Posterior cingulate gyrus (tissue), 11 donors: ENCODE measurements at places on chromosomes 1 and 21.

DNA sequence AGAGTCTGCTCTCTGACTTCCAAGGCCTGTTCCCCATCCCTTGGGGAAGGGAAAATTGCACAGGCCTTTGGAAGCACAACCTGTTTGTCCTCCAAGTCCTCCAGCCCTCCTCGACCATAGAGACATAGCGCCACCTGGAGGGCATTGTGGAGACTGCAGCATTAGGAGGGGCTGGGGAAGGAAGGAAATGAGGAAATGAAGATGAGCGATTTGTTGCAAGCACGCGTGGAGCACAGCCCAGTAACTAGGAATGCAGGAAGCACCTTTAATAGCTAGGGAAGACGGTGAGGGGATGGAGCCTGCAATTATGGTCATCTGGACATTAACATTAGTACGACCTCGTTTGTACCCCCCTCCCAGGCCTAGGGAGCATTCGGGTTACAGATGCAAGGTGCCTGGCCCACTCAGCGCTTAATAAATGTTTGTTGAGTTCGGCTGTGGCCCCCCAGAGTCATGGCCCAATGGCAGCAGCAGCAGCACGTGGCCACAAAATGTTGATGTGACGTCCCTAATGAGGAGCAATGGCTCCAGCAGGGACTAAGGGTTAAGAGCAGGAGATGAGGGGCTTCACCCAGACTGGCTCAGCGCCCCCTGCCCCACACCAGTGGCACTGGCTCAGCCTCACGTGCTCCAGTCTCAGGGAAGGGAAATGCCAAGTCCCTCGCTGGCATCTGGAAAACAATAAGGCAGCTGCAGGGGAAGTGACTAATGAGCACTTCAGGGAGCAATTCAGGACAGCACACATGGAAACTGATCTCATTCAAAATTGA is 8.0 kb upstream of the CAMK2N1 start:
- peak; percentile 90 for DNase-seq

DNA sequence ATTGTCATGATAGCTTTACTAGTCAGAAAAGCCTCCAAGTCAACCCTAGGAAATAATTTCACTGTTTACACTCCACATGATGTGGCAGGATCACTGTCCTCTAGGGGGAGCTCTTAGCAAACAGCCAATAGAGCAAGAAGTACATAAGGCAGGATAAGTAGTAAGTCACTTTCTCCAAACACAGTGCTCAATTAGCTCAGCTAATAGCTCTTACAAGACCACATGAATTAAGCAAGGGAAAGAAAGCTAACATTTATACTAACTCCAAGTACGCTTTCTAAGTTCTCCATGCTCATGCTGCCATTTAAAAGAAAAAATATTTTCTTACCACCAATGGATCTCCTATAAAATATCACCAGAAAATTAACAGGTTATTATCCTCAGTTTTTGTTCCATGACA is 66.9 kb upstream of the LRIF1 start:
- DNase-seq = no peak

DNA sequence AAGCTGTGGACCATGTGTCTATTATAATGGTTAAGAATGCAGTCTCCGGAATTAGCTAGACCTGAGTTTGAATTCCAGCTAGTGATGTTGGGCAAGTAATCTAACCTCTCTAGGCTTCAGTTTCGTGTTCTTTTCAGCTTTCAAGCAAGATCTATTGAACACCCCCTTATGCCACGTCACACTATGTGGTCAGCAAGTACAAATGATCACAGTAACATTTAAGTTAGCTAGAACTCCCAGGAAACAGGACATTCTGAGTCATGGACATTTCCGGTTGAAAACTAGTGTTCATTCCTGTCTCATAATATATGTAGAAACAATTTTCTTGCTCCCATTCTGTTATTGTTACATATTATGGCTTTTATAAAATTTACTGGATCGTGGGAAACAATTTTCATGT is 34.0 kb upstream of the NHLH2 start:
- DNase-seq = no peak

GRCh38 chr1:30319765-30320580 is 403.4 kb downstream of the MATN1 start:
- DNase-seq = no peak

- no peak for DNase-seq
Measured at GRCh38 chr1:117413412-117413811, 46.2 kb downstream of the MAN1A2 start.

GRCh38 chr21:36260030-36260787 is 59.8 kb upstream of the MORC3 start:
- no peak for DNase-seq

DNA sequence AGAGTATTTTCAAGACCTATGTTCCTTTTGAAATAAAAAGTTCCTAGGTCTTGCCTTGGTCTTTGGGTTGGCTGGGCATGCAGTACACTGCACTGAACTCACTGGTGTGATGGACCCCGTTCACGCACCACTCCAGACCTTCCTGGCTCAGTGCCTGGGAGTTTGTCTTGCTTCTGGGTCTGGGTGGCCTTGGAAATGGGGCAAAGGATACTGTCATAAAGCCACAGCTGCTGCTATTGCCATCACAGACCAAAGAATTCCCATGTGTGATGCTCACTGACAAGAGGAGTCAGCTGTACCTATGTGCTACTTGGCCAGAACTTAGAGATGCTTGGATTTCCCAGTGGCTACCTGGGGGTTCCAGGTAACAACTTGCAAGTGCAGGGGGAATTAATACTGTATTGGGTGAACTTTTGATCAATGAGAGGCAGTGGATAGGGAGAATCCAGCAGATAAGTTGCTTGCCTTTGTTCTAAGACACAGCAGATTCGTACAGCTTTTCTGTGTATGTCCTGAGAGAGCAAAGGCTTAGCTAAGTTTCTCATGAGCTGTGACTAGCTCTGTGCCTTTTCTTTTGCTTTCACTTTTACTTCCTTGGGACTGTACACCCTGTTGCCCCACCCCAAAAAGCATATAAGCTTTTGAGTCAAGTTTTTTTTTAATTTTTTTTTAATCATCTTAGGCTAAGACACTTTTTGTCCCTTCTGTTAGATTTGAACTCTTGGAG is 115.3 kb downstream of the RUNX1 start:
- no peak for DNase-seq

DNA sequence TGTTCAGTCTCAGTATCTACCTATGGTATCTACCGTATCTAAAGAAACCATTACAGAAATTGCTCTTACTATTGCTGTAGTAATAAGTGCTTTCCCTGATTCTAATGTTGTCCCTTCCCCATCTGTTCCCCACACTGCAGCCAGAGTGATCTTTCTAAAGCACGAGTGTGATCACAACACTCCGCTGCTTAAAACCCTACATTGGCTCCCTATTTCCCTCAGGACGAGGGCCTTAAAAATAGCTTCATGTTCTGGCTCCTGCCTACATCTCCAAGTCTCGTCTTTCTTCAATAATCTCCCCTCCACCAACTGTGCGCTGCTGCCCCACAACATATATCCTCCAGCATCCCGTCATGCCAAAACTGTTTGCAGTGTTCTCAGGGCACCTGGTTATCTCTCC is 150.6 kb downstream of the SDCCAG8 start:
- DNase-seq = no peak

DNA sequence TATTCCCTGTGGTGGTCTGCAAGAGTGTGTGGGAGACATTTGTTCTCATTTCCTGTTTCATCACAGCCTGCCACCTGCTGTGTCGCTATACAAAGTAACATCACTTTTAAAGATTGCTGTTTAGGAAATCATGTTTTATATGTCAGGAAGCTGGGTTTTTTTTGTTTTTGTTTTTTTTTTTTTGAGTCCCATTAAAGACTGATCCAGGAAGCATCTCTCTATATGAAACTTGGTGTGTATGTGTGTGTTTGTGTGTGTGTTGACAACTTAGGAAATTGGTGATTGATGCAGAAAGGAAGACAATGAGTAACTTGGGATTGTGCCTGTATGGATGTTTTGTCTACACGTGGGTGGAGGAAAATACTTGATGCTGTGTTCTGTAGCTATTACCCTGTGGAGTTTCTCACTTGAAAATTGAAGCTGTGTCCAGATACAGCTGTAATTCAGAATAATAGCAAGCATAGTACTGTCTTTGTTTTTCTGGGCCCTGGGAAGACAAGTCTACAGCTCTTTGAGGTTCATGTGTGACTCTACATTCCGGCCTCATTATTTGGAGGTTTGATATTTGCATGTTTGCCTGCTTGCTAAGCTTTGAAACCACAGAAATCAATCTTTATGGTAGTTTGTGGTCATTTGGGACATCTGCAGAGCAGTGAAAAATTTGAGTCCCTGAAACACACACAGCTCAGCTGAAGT is 47.9 kb downstream of the LAMC1 start:
- no peak for DNase-seq

DNA sequence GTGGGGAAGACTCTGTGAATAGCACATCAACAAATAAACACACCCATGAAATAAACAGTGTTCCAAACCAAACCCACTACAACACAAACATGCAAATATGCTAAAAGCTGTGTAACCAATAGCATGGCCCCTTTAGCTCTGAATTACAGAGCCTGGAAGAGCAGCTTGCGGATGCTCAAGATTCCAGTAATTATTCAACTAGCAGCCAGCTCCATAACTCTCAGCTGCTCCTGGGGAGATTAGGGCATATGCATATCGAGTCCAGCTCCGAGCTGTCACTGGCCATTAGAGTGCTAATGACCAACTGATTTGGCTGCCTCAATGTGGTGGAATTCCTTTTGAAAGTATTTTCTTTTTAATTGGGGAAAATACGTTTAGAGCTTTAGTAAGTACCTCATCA is 207.1 kb downstream of the HHAT start:
- no peak for DNase-seq

GRCh38 chr1:209063767-209064659 is 519.5 kb upstream of the CAMK1G start:
- DNase-seq = no peak

DNA sequence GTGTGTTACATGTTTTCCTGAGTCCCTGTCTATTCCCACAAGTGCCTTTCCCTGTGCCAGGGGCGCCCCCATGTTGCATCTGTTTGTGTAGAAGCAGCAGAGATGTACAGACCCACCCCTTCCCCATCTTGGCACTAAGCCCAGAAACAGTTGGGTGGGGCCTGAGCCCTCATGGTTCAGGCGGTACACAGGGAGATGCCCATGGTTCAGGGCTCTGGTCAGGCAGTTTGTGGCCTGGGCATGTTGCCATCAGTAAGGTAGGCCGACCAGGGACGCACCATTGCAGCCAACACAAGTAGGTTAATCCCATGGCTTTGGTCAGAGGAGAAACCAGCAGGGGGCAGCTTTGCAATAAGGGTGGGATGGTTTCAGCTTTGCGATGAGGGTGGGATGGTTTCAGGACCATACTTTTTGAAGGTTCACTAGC is 914 bp upstream of the ADGRB2 start:
- no peak for DNase-seq

DNA sequence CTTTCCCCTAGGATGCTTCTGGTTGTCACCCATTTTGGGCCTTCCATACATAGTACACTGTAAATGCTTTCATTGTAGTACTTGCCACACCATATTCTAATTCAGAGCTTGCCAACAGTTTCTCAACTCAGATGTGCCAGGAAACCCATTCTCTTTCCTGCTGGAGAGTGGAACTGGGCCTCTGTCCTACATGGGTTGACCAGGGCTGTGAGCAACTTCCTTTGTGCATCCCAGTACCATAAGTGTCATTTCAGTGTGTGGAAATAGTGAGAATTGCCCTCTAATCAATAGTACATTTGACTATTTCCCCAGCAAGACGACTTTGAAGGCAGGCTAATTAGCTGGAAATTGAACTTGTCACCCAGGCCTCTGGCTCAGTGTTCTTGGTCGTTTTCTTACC is 74.8 kb downstream of the MTR start:
- DNase-seq = no peak

- no peak for DNase-seq
Measured at GRCh38 chr21:37783016-37783415, 133.2 kb downstream of the KCNJ6 start.

GRCh38 chr1:41997153-41997552 is 78.4 kb upstream of the HIVEP3 start:
- no peak for DNase-seq

DNA sequence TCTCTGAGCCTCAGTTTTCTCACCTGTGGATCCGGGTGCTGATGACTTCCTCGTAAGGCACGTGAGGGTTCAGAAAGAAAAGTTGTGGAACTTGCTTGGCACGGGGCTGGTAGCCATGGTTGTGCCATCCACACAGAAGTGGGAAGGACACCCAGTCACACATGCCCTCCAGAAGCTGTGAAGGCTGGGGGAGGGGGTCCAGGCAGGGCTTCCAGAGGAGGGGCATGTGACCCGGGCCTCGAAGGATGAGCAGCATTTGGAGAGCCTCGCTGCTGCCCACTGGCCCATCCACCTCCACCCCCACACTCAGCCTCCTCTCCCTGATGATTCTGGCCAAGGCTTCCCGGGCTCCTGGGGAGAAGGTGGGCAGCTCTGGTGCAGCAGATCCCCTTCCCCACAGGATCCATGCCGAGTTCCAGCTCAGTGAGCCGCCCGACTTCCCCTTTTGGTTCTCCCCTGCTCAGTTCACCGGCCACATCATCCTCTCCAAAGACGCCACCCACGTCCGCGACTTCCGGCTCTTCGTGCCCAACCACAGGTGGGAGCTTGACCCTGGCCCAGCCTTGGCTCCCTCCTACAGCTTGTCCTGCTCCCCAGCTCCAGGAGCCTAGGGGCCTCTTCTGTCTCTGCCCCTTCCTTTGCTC is 9.4 kb downstream of the SELENON start:
- DNase-seq = no peak

DNA sequence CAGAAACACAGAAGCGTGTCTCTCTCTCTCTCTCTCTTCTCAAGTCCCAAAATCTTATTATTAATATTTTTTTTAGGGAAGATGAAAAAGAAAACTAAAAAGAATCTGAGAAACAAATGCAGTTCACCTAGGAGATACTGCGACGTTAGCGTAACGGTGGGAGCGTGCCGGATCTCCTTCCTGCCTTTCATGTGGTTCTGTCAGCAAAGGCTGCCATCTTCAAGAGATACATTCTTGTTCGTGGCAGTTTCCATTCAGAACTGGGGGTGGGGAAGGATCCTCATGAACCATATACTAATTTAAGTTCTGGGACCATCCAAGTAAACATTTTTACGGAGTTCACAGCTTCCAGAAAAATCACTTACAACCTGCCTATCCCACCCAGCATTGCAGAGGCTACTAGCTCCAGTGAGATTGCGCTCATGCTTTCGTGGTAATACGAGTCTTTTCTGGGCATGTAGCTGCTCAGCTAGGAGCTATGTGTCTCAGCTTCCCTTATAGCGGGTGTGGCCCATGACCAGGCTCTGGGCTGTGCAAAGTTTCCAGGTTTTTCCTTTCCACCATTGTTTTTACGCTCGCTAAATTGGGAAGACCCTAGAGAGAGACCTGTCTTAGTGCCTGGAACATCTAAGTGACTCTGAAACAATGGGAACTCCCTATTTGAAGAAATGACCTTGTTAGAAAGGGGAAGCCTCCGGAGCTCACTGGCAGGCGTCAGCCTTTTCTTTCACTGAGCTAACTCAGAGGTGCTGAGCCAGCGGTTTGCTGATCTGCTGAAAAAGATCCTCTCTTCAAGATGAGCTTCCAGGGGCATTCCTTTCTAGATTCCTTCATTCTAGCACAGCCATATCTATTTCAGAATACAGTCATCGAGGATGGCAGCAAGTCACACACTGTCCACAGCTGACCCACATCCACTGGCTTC is 17.3 kb downstream of the SLAMF1 start:
- no peak for DNase-seq
